ENCODE measurements at places on chromosomes 6 and 20.

DNA sequence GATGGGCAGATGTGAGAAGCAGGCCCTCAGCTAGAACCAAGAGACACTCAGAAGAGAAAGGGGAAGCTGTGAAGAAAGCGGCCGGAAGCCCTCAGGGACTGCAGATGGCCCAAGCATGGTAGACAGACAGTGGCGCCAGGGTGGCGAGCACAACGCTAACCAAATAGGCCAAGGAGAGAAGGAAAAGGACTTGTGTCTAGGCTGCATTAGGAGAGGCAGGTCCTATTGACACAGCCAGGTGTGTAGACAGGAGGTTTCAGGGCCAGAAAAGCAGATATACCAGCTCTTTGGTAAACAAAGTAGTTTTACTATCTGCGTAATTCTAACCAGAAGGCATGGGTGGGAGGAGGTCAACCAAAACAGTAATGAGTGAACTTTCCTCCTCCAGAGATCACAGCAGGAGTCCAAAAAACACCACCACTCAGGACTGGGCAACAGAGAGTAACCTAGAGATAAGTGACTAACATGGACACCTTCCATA, 15.8 kb upstream of the MAP7 start:
- no peak for DNase-seq

- DNase-seq, result no peak
Measured at GRCh38 chr20:59903621-59904020, 29.8 kb downstream of the SYCP2 start.

GRCh38 chr6:166939345-166939744, 17.0 kb downstream of the RNASET2 start:
- DNase-seq, result no peak

- no peak for DNase-seq
Measured at GRCh38 chr20:25573288-25574251, 11.8 kb downstream of the NINL start.

- DNase-seq, result no peak
Measured at GRCh38 chr20:64223526-64224067, 32.0 kb upstream of the PCMTD2 start.

GRCh38 chr6:142210606-142211005, 63.5 kb downstream of the VTA1 start:
- no peak for DNase-seq

GRCh38 chr6:5636210-5637030, 370.3 kb downstream of the NRN1 start:
- DNase-seq, result no peak

GRCh38 chr20:63846888-63847236, 14.4 kb upstream of the ABHD16B start:
- DNase-seq, result no peak

DNA sequence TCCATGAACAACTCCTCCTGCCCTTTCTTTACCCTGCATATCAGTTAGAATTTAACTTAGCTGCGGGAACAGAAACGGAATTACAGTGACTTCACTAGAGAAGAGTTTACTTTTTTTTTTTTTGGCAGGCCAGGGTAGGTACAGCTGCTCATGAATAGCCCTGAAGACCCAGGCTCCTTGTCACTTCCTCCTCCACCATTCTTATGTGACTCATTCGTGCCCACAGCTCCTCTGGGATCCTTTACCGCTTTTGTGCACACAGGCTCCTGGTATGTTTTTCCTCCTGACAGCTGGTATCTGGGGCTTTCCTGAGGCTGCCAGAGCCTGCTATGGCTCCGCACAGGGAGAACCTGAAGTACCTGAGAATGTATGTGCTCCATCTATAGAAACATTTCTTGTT, 3.9 kb upstream of the KCNS1 start:
- no peak for DNase-seq

- no peak for DNase-seq
Measured at GRCh38 chr6:90605749-90606340, 19.0 kb upstream of the MAP3K7 start.

DNA sequence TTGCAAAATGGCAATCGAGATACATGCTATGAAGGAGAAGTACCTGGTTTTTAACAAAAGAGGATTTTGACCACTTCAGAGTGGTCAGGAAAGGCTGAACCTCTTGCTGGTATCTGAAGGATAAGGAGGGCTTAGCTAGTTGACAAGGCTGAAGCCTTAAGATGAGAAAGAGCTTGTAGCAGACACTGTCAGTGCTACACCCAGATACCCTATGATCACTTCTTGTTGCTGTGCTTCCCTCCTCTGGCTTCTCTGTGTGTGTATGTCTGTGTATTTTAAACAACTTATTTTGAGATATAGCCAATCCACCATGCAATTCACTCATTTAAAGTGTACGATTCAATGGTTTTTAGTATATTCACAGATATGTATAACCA, 38.9 kb upstream of the TGM2 start:
- DNase-seq, result no peak

GRCh38 chr6:157325069-157325805, 1.9 kb upstream of the TMEM242 start:
- DNase-seq, result no peak

DNA sequence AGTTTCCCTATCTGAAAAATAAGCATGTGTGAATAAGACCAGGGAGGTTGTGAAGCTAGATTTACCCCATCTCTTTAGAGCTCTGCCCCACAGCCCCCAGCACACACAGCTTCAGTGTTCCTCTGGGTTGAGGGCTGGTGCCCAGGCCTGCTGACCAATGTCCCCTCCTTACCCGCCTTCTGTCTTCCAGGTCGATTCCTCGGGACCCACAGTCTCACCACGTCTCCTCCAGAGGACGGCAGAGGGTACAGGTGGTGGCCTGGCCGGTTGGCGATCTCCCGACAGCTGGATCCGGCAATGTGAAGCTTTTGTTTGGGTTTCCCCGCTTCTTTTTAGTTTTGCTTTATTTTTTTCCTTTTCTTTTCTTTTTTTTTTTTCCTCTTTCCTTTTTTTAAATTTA, 42.0 kb downstream of the STK35 start:
- no peak for DNase-seq

GRCh38 chr20:24166123-24166381, 177.5 kb upstream of the GGTLC1 start:
- DNase-seq, result no peak

DNA sequence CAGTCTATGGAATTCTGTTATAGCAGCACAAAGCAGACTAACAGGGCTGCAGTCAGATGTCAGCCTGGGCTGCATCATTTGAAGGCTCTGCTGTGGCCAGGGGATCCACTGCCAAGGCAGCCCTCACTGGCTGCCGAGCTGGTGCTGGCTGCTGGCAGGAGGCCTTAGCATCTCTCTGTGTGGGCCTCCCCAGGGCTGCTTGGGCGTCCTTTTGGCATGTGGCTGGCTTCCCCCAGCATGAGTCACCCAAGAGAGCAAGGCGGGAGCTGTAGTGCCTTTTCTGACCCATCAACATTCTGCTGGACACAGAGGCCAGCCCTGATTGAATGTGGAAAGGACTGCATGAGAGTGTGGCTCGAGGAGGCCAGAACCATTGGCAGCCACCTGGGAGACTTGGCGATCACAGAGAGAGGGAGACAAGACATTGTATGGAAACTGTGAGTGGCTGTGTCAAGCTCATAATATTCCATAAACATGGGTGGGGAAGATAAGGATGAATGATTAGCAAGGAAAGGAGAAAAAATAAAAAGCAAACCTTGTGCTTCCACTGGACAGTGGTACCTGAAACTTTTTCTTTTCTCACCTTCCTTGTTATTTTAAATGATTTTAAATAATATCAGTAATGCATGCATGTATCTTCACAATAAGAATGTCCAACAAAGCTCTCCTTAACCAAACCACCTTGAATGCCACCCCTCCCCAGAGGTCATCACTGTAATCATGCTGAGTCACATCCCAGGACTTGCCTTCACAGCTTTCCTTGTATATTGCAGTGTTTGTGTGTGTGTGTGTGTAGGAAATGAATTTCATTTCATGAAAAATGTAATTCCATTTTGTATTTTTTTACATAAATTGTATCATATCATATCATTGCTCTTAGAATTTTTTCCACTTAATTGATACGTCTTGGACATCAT, 55.0 kb upstream of the VSX1 start:
- DNase-seq, result no peak

DNA sequence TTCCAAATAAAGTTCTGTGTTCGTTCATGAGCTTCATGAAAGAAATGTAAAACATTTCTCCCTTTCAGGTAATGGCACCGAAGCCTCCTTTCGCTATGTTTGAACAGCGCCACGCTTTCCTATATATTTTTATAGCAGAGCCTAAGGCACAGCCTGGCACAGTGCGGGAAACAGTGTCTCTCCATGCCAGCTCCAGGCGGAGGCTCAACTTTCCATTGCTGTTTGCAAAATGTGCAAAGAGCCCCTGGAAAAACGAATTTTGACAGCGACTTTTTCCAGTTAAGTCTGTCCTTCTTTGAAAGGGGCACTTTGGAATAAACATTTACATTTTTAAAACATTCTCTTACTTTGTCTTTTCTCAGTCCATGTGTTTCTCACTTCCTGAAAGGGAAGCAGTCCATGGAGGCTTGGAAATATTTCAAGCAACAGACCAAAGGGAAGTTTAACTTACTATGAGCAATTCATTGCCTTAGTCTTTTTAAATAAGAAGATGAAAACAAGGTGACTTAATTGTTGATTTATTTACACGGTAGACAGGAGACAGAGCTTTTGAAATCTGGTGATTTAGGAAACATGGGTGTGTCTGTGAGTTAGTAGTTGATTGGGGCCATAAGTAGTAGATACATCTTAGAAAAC, 769 bp downstream of the CCN6 start:
- DNase-seq, result no peak

DNA sequence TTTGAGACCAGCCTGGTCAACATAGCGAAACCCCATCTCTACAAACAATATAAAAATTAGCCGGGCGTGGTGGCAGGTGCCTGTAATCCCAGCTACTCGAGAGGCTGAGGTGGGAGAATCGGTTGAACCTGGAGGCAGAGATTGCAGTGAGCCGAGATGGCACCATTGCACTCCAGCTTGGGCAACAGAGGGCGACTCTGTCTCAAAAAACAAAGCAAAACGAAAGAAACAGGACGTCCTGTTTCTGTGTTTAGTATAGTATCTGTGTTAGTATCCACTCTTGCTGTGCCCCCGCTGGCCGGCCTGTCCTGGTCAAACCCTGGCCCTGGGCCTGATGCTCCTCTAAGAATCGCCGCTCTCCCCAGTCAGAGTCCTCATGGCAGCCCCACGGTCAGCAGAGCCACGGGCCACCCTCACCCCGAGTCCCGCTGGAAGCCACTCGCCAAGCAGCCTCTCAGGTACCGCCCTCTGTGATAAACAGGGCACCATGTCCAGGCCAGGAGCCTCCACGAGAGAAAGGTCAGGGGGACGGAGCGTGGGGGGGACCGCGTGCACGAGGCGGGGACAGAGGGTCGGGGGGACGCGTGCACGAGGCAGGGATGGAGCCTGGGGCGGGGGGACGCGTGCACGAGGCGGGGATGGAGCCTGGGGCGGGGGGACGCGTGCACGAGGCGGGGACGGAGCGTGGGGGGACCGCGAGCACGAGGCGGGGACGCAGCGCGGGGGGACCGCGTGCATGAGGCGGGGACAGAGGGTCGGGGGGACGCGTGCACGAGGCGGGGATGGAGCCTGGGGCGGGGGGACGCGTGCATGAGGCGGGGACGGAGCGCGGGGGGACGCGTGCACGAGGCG, 384.5 kb downstream of the SMOC2 start:
- no peak for DNase-seq

DNA sequence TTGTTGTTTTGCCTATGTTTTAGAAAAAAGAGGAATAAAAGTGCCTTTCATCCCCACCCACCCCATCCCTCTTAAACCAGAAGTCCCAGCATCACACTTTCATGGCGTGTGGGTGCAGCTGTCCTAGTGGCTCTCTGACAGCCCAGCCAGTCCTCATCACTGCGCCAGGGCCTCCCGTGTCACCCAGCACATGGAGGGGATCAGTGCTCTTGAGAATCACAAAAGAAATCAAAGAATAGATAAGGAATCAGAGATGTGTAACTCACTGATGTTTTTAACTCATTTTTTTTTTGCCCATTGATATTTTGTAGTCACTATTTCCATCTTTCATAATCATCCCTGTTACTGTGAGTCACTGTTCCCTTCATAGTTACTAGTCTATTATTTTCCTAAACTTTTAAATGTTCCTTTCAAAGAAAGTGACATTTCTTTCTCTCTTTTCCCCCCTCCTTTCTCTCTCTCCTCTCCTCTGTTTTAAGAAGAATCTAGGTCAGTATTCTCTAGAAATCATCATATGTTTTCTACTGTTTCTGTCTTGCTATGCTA, 78.6 kb downstream of the AIG1 start:
- DNase-seq, result no peak

DNA sequence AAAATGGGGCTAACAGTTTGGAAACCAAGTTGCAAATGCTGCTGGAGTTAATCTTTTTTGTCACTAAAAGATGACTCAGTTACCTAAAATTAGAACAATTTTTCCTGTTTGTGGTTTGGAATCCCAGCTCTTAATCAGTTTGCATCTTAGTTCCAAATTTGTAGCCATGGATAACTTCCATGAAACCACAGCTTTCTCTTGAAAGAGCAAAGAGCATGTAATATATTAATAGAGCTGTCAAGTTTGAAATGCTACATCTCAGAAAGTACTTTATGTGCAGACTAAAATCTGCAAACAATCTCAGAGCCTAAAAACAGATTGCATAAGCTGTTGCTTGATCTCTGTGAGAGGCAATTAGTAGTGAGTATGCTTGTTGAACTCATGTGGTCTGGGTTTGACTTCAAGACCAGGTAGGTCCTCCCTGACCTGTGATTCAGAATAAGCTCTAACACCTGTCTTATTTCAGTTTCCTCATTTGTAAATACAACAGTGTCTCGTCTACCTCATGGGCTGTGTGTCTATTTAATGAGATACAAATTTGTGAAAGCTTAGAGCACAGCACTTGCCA, 23.5 kb downstream of the DHX35 start:
- DNase-seq, result no peak

DNA sequence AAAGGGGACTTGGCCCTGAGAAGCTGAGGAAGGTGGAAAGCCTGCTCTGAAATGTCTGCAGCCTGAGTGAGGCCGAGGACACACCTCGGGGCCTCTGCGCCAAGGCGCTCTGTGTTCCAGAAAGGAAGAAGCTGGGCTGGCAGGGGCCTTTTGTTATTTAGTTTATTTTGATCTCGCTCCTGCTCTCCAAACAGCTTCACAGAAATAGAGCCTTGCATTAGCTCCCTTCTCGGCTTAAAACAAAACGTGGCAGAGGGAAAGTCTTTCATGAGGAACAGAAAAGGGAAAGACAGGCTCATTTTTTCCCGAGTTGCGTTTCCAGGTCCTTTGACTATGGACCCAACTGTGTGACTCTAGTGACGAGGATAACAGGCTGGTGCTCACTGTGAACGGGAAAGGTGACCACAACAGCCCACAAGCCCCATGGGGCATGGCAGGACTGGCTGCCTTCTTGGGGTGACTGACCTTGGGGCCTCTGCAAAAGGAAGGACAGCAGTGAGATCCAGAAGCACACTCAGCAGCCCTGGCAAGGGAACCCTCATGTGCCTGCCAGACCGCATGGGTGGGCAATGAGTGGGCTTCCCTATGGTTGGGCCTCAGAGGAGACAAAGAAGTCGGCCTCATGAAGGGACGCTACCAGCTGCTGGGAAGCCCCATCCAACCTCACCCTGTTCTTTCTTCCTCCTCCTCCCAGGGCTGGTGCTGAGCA, 18.7 kb downstream of the LEMD2 start:
- no peak for DNase-seq

GRCh38 chr6:15287670-15288375, 42.0 kb downstream of the JARID2 start:
- DNase-seq, result no peak

GRCh38 chr20:3380228-3381070, 27.0 kb downstream of the DNAAF9 start:
- DNase-seq, result no peak

GRCh38 chr6:138403324-138403800, 661 bp upstream of the HEBP2 start:
- DNase-seq, result no peak

GRCh38 chr6:1605004-1605892, 4.5 kb upstream of the FOXC1 start:
- DNase-seq, result no peak

Measured in stimulated activated CD4-positive, alpha-beta T cell treated with anti-CD3 and anti-CD28 coated beads, TNF-alpha, amount 100 ng/mL, for 1 hour (primary cell).